Lower lobe of right lung (tissue), 2 donors: ENCODE measurements at places on chromosomes 4 and X. TPM values are rescaled to one million over a fixed set of nuclear protein-coding genes. Genes with fewer than 3 reads are reported as not detected.

DNA sequence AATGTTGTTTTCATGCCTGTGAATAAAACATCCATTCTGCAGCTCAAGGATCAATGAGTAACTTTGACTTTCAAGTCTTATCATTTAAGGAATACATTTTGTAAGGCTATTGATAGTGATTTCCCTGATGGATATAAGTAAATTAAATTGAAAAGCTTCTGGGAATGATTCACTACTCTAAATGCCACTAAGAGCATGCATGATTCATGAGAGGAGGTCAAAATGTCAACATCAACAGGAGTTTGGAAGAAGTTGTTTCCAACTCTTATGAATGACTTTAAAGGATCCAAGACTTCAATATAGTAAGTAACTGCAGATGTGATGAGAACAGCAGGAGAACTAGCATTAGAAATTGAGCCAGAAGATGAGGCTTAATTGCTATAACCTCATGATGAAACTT, 1487.3 kb downstream of the PCDH7 start:
- H3K36me3 ChIP-seq = no peaks in the 10 kb centered on the region
- DNase-seq = no peak
- no peaks in the 10 kb centered on the region for H3K27me3 ChIP-seq
- no peaks in the 10 kb centered on the region for H3K4me1 ChIP-seq

DNA sequence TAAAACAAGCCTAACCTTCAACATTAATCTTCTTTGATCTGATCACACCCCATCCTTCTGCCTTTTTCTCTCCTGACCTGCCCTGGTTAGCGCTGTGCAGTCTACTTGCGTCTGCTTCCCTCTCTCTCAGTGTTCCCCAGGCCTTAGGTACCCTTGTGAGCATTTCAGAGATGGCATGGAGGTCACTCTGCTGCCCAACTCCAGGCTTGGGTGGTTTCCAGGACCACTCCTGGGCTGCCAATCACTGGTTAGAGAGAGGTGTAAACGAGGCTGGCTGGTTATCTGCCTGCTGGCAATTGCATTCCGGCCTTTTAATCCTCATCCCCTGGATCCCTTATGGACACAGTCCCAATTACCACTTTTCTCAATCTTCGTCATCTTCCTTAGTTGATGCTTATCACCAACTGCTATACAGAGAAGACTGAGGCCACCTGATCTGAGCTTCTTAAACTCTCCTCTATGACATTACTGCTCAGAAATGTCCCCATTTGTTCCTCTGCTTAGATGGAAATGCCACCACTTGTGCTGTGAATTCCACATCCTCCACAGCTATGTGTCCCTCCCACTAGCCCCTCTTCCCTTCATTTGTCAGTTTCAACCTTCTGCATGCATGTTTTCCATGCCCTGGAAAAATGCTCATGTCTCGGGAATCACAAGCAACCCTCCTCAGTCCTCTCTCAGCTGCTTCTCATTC, 29.0 kb upstream of the BCLAF3 start:
- no peaks in the 10 kb centered on the region for H3K27me3 ChIP-seq
- no peaks in the 10 kb centered on the region for H3K36me3 ChIP-seq
- no peaks in the 10 kb centered on the region for H3K4me1 ChIP-seq
- no peak overlapping the region for H3K27ac ChIP-seq
- H3K4me3 ChIP-seq = no peak overlapping the region
- DNase-seq = no peak

GRCh38 chrX:1380672-1381233, 11.2 kb downstream of the SLC25A6 start:
- peak; percentile 41 for DNase-seq
- no peaks in the 10 kb centered on the region for H3K4me1 ChIP-seq
- no peaks in the 10 kb centered on the region for H3K27me3 ChIP-seq

- no peaks in the 10 kb centered on the region for H3K27me3 ChIP-seq
- DNase-seq = no peak
- H3K4me3 ChIP-seq = no peak overlapping the region
- no peaks in the 10 kb centered on the region for H3K36me3 ChIP-seq
- H3K27ac ChIP-seq = no peak overlapping the region
- H3K4me1 ChIP-seq = no peaks in the 10 kb centered on the region
Measured at GRCh38 chrX:10030570-10030969, 63.4 kb downstream of the CLDN34 start.

DNA sequence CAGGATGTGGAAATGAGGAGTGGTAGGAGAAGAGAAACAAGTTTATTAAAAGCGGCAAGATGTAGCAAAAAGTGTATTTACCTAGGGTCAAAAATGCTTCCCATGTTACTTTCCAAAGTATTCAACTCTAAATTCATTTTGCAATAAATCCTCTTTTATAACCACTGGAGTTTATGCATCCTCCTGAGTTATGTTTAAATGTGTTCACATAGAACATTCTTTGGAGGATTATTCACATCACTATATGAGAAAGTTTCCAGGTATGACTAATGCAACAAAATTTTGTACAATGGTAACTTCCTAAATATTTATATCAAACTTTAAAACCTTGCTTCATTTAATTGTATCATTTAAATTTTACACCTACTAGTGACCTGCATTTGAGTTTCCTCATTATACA, 870.6 kb upstream of the SLIT2 start:
- H3K27me3 ChIP-seq = no peaks in the 10 kb centered on the region
- no peaks in the 10 kb centered on the region for H3K4me1 ChIP-seq
- no peaks in the 10 kb centered on the region for H3K36me3 ChIP-seq
- no peak overlapping the region for H3K4me3 ChIP-seq

DNA sequence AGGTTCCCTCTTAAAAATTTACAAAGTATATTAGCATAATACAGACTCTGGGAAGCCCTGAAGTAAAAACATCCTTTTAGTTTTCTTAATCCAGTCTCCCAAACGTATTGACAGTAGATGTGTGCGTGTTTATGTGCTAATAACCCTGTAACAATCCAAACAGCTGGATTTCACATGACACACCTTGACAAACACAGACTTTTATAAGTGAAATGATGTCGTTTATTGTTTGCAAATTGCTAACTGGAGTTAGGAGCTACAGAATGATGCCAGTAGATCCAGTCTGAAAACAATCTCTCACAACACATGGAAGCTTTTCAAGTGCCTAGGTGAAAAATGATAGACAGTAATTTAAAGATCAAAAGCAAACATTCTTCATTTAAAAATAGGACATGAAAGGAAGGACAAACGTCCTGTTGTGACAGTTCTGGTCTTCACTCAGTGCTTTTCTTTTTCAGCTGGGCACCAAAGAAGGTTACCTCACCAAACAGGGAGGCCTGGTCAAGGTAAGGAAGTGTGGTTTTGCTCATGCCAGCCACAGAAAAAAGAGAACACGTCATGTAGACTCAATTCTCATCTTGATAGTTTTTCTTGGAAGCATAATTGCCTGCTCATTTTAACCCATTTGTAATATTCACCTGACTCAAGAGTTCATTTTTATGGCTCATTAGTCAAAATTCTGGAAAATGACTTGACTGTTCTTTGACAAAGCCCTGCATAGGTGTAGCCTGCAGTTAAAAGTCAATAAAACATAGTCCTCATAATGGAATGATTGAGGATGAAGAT, 32.9 kb downstream of the LAMTOR3 start:
- no peak overlapping the region for H3K4me3 ChIP-seq
- no peak overlapping the region for H3K27ac ChIP-seq
- no peaks in the 10 kb centered on the region for H3K36me3 ChIP-seq
- no peak for DNase-seq
- peaks cover 8% of the 10 kb centered on the region for H3K4me1 ChIP-seq

DNA sequence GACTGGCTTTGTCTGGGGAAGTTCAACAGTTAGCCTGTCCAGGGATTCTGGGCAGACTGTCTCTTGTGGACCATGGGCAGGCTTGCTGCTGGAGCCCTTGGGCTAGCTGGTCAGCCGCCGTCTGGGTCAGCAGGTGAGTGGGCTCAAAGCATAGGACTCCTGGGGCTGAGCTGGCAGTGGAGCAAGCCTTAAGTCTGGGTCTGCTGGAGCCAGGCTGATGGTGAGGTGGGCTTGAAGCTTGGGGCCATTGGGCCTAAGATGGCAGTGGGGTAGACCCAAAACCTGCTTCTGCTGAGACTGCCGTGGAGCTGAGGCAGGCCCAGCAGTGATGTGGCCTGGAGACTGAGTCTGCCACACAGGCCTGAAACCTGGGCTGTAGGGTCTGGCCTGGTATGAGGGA, 645.1 kb downstream of the RAPGEF2 start:
- H3K4me3 ChIP-seq = no peak overlapping the region
- H3K27ac ChIP-seq = no peak overlapping the region
- no peaks in the 10 kb centered on the region for H3K36me3 ChIP-seq

The MAGEA12 gene
- not detected for total RNA-seq

The XKRX gene
- total RNA-seq = 8.1 TPM

The ZMAT1 gene
- 10.0 TPM for total RNA-seq
